ENCODE measurements at places on chromosomes 1 and 21.

DNA sequence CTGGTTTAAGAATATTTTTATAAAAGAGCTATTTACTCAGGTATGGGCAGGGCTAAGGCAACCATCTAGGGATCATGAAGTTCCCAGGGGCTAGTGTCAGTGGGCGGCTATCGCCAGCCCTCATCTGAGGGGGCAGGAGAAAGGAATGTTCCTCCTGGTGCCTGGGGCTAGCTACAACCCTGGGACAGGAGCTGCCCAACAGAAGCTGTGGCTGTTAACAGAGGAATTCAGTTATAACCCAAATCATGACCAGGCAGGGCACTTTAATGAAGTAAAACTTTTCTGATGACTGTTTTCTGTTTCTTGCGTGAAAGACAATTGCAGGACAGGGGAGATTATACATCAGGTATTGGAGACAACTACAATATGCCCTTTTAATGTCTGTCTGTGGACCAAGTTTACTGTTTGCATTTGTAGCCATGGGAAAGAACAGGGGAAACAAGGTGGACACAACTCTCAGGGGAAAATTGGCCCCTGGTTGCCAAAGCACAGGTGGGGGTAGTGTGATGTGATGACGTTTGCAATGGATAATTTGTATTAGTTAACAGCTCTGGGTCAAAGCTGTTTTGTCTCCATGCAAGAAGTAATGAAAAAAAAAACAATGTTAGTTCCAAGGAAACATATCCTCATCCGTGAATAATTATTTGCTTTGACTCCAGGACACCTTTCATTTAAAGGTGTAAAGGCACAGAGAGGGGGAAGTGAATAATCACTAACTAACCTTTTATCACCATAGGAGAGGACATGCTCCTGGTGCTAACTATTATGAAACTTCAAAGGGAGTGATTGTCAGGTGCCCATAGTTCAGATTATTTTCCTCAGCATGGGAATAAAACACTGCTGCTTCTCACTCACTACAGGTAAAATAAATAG lies 105.2 kb downstream of the TSEN15 start:
- DNase-seq, result no peak

GRCh38 chr1:6358757-6359201 lies 34.8 kb downstream of the ACOT7 start:
- peak; percentile 71 for DNase-seq

GRCh38 chr21:45309069-45309986 lies 21.6 kb upstream of the POFUT2 start:
- DNase-seq, result peak; percentile 82

- DNase-seq, result no peak
These were observed 3.9 kb upstream of the TUT4 start for GRCh38 chr1:52556641-52557360.

GRCh38 chr1:116433275-116434257 lies 60.5 kb downstream of the ATP1A1 start:
- peak; percentile 50 for DNase-seq

DNA sequence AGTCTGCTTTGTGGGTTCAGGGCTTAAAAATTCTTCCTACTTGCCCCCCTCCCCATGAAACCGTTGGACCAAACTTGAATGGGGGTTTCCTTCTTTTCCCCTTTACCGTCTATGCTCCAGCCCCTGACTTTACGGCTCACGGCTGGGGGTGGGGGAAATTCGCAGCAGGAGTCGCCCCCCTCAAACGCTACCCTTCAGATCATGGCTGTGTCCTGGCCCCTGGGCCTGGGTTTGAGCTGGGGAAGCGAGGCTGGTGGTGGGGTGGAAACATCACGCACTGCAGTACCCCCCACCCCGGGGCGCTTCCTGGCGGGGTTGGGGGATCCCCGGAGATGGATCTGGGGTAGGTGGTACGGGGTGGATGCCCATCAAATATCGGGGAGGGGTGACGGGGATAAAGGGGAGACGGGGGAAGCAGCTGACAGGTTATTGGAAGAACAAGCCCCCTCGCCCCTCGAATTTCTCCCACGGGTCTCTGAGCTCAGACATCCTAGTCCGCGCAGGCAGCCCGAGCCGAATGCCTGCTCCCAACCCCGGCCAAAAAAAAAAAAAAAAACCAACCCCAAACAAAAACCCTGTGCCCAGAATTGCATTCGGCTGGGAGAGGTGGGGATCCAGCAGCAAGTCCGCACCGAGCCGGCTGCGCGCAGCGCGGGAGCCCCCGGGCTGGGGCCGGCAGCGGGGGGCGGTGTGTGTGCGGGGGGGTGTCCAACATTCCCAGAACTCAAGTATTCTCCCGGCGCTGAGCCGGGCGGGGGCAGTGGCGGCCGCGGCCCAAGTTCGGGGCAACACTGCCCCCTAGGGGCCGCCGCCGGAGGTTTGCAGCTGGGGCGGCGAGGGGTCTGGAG lies 59.0 kb upstream of the ACOT11 start:
- peak; percentile 83 for DNase-seq

GRCh38 chr1:74584185-74584584 lies 71.8 kb upstream of the LRRC53 start:
- no peak for DNase-seq

GRCh38 chr1:224726441-224727182 lies 110.5 kb downstream of the CNIH3 start:
- peak; percentile 29 for DNase-seq

Data from left cardiac atrium (tissue), 4 donors.